Melanocyte of skin (primary cell): ENCODE measurements at places on chromosomes 7 and 10. TPM values are rescaled to one million over a fixed set of nuclear protein-coding genes. Genes with fewer than 3 reads are reported as not detected.

The CALML3 gene
- not detected in 2 replicates for total RNA-seq

The CYP3A7 gene
- not detected in 2 replicates for total RNA-seq

The H2AZ2 gene
- total RNA-seq = 117 and 138 TPM in 2 replicates

The C10orf67 gene
- total RNA-seq = 0.33 and 0.62 TPM in 2 replicates

The PNLIPRP3 gene
- total RNA-seq = 1.5 and 3.8 TPM in 2 replicates

The PPP1R17 gene
- total RNA-seq = not detected in 2 replicates

The MAGI2 gene
- total RNA-seq = 9.3 and 15.3 TPM in 2 replicates

The MALRD1 gene
- total RNA-seq = not detected in 2 replicates

The ANKRD2 gene
- 0.33 and 0.77 TPM in 2 replicates for total RNA-seq

The COBL gene
- total RNA-seq = 7.3 and 16.2 TPM in 2 replicates

The SMC3 gene
- total RNA-seq = 12.0 and 18.9 TPM in 2 replicates

The GOT1 gene
- total RNA-seq = 33.6 and 38.9 TPM in 2 replicates

The SEMA3C gene
- 145 and 235 TPM in 2 replicates for total RNA-seq

The C1GALT1 gene
- total RNA-seq = 15.7 and 34.2 TPM in 2 replicates

The CFAP58 gene
- under 0.01 and 0.36 TPM in 2 replicates for total RNA-seq

The RAPGEF5 gene
- total RNA-seq = 2.8 and 2.9 TPM in 2 replicates
